ENCODE measurements at places on chromosomes 6 and 20. TPM values are rescaled to one million over a fixed set of nuclear protein-coding genes. Genes with fewer than 3 reads are reported as not detected.

Gene CPNE5
- 63.5 TPM for total RNA-seq

Gene RAET1G
- 0.55 TPM for total RNA-seq

DNA sequence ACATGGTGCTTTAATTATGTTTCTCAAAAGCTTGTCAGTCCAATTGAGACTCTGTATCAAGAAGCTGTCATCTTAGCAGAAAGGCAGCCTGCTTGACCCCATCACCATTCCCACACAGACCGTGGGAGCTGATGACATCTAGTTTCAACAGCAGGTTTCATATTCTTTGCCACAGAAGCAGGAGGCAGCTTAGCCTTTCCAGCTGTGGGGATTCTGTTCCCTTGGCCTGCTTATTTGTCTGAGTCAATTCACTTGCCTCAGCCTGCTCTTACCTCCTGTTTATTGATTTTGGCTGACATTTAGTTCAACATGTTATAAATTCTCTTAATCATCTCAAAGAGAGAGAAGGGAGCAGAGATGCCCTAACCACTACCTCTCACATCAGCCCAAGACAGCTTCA, 527.7 kb downstream of the ADGRB3 start:
- no peak for DNase-seq

- DNase-seq, result no peak
Measured at GRCh38 chr6:131015630-131016263, 47.3 kb downstream of the EPB41L2 start.

Measured in left cardiac atrium (tissue), 4 donors.